ENCODE measurements at places on chromosomes 4 and X.
A peak's percentile ranks its signal among the peaks of the same experiment; 100 is the strongest.

- no peak for DNase-seq
Measured at GRCh38 chr4:56764775-56765174, 56.7 kb downstream of the SPINK2 start.

- DNase-seq: no peak
Measured at GRCh38 chr4:34790131-34790530, 1454.2 kb downstream of the ARAP2 start.

DNA sequence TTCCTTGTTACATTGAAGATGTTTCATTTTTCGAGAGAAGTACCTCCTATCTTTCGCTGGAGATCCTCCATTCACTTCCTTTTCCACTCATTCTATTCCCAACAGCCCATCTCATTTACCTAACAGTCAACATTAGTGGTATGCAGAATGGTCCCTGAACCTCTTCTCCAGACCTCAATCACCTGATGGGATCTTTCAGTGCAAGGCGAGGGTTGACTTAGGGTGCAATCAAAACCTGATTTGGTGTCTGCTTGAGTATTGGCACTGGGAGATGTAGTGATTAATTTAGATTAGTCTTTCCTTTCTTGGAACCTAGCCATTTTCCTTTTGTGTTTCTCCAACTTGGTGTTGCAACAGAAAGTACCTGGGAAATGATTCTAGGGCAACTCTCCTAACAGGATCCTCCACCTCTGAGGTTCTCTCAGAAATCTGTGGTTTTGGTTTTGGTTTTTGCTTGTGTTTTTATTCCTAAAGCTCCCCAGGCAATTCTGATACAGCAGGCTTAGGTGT is 18.4 kb downstream of the DDX3X start:
- DNase-seq: no peak

DNA sequence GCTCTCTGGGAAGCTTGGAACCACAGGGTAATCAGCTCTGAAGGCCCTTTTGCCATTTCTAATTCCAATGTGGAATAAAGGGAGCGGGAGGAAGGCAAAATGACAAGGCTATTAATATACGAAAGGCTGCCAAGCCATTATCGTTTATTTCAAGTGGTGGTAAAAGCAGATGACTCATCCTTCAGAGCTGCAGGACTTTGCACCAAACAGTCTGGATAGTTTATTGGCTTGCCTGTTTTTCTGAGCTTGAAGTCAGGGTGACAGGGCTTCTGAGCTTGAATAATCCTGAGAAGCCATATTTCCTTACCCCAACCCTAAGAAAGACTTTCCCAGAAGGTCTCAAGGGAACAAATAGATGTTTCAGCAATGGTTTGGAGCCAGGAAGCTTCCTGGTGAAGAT is 7.7 kb upstream of the GABRE start:
- DNase-seq: no peak

DNA sequence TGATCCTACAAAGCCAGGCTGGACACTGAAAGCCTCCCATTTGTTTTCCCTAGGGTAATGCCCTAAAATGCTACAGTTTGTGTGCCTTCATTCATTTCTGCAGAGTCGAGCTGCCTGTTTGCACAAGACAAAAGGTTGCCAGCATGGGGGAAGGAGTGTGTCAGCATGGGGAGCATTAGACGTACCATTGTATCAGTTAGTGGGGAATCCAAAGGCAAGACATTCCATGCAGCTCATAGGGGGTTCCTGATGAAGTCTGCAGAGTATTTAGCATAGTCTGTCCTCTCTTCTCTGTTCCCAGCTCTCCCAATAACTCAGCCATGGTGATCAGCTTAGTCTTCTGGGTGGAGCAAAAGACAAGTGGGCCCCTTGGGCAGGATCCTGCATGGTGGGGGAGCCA is 276.9 kb upstream of the PCDH7 start:
- no peak for DNase-seq

DNA sequence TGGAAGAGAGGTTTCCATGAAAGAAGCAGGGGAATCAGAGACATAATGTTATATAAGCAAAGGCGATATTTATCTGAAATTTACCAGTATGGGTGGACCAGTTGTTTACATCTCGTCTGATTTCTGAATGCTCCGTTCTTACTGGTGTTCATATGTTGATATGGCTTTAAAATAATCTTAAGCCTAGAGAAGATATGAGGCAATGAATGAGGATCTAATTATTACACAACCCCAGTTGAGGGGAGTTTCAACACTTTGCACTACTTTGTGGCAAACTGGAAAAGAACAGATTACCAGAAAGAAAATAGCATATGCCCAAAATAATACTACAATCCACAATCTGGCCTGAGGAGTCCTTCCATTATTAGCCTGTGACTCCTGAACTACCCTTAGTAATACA is 263.3 kb upstream of the MAGEB2 start:
- no peak for DNase-seq

DNA sequence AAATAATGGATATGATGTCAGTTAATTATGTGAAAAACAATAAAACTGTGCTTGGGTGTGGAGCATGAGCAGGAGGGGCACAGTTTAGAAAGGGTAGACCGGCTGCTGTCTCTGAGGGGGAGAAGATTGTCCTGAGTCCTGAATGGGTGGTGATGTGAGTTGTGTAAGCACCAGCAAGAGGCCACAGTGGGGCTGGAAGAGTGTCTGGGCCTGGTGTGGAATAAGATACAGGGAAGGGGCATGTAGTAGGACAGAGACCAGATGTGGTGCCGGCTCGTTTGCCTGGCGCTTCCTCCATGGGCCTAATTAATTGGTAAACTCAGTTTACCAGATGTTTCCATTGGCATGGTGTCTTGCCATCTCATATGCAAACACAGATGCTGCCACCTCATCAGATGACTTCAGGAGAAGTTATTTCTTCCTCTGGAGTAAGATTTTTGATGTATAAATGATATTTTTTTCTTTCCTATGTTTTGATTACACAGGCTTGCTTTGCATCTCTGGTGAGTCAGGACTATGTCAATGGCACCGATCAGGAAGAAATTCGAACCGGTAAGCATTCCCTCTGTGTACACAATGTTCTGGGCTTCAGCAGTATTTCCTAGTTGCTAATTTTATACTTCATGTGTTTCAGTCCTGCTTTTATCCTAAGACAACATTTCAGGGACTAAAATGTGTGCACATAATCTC is 5.1 kb downstream of the MED28 start:
- DNase-seq: no peak

- DNase-seq: no peak
Measured at GRCh38 chr4:186082221-186082620, 13.3 kb downstream of the TLR3 start.

- no peak for DNase-seq
Measured at GRCh38 chr4:87718217-87718835, 68.2 kb downstream of the DMP1 start.

DNA sequence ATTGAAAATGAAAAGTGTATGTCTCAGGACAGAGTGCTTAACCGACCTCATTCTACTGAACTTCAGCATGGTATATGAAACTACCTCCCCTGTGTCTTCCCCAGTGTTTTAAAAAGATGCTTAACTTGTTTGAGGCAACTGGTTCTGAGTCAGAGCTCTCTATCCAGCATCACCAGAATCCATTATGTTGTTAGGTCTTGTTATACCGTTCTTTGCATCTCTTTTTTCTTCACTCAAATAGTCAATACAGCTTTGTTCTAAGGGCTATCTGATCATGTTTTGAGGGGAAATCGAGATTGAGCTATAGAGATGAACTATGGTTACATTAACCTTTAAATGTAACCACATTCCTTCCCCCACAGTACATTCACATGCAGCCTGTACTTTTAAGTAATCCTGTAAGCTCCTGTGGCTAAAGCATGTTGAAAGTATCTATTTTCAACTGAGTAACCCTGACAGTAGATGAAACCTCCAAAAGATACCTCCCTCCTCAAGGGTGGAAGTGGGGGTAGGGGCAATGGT is 514.4 kb downstream of the RPA4 start:
- DNase-seq: no peak

DNA sequence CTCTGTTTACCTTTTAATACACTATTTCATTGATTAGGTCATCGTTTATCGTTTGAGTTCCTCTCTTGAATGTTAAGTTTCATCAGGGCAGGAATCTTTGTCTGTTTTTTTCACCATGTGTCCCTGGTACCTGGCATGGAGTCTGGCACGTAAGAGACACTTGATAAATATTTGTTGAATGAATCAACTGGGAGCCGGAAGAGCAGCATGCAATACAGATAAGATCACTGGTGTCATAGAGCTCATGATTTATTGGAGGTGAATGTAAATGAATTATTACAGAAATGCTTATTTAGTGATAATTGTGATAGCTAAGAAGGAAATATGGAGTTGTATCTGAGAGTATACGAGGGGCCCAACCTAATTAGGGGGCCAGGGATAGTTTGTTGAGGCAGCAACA is 62.8 kb downstream of the UCHL1 start:
- DNase-seq: no peak

GRCh38 chr4:57249083-57249482 is 138.9 kb upstream of the IGFBP7 start:
- no peak for DNase-seq

- no peak for DNase-seq
Measured at GRCh38 chr4:148265627-148266026, 176.6 kb downstream of the NR3C2 start.

- peak; percentile 36 for DNase-seq
Measured at GRCh38 chr4:2436301-2436700, 17.5 kb downstream of the CFAP99 start.

GRCh38 chr4:80202741-80203553 is 5.6 kb downstream of the PRDM8 start:
- peak; percentile 69 for DNase-seq

GRCh38 chr4:1490011-1490653 is 83.9 kb upstream of the NKX1-1 start:
- DNase-seq: no peak

DNA sequence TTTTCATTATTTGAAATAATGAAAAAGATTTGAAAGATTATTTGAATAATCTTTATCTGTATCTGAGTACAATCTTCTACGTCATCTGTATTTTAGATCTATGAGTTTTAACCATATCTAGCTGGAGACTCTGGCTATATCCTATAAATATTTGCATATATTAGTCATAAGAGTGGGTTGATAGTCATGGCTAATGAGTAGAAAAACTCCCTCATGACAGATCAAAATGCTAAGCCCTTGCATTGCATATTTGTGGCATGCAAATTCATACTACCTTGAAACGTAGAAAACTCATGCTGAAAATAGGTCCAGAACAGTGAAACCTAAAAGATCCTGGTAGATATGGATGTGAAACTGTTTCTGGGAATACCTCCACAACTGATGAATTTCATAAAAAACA is 291.3 kb downstream of the GALNTL6 start:
- DNase-seq: no peak

DNA sequence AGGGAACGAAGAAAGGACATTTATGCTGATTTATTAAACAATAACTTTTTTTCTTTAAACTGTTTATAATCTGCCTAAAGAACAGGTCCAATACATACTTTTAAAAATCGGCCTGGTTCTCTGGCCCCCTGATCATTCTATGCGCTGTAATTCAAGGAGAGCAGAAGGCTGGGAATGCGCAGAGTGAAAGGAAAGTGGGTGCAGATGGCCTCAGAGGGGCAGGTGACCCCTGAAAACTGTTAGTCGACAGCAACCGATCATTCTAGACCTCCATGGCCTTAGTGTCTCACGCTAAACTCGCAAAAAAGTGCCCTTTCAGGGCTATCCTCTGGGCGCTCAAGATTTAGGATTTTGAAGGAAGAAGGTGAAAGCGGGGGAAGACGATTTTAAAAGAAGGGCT is 2.2 kb downstream of the PDE5A start:
- DNase-seq: no peak

DNA sequence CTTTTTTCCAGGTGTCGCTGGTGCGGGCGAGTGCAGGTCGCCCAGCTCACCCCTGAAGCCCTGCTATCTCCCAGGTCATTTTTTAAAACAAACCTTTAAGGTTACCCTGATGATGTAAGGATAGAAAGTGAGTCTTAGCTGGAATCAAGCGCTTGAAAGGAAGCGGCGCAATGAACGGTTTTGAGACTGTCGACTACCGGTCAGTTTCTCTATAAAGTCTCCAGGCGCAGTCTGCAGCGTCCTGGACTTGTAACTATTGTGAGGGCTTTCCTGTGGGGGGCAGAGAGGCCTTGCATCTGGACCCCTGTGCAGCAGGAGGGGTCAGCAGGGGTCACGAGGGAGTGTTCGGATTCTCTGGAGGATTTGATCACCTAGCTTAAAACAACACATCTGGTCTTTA is 1.6 kb downstream of the KIT start:
- DNase-seq: peak; percentile 62
